ENCODE measurements at places on chromosomes 3 and 15. TPM values are rescaled to one million over a fixed set of nuclear protein-coding genes. Genes with fewer than 3 reads are reported as not detected.

CDHR4 gene
- 0.26 TPM for polyA plus RNA-seq

- DNase-seq: no peak
- no peak overlapping the region for H3K27ac ChIP-seq
- no peak overlapping the region for H3K4me3 ChIP-seq
- no peaks in the 10 kb centered on the region for H3K27me3 ChIP-seq
- no peaks in the 10 kb centered on the region for H3K36me3 ChIP-seq
These were observed 2.1 kb upstream of the HTR3D start for GRCh38 chr3:184029443-184029842.

MST1R gene
- 1.8 TPM for polyA plus RNA-seq

- no peaks in the 10 kb centered on the region for H3K36me3 ChIP-seq
- no peak overlapping the region for H3K27ac ChIP-seq
- H3K4me3 ChIP-seq: no peak overlapping the region
- no peaks in the 10 kb centered on the region for H3K27me3 ChIP-seq
- DNase-seq: no peak
These were observed 4.2 kb downstream of the TEX264 start for GRCh38 chr3:51675201-51675611.

POPDC2 gene
- polyA plus RNA-seq: 0.36 TPM

DNA sequence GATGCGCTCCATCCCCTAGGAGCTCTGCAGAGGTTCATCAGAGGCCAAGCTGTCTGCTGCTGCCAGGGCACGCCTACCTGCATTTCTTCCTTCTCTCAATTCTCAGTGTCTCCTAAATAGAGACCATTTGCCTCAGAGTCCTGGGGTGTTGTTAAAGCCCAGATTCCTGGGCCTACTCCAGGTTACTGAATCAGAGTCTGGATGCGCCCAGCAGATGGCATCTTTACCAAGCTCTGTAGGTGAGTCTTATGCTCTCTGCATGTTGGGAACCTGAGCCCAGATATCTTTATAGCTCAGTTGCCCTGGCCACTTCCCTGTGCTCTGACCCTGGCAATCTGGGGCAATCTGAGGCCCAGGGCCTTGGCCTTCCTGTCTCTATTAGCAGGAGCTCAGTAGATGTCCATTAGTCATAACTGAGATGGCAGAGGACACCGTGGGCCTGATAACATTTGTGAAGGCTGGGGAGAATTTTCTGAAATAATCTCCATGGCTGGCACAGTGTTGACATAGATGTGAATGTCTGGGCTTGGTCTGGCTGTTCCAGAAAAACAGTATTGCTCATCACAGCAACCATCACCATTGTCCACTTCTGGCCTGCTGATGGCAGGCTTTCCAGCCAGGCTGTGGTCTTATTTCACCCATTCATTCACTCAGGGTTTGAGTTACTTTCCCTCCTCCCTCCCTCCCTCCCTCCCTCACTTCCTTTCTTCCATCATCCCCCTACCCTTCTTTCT, 13.3 kb upstream of the RBP1 start:
- H3K27me3 ChIP-seq: no peaks in the 10 kb centered on the region
- no peaks in the 10 kb centered on the region for H3K36me3 ChIP-seq
- H3K4me3 ChIP-seq: no peak overlapping the region
- peaks cover 4% of the 10 kb centered on the region for H3K4me1 ChIP-seq

C3orf62 gene
- 1.6 TPM for polyA plus RNA-seq
